ENCODE measurements at places on chromosomes 4 and X.

DNA sequence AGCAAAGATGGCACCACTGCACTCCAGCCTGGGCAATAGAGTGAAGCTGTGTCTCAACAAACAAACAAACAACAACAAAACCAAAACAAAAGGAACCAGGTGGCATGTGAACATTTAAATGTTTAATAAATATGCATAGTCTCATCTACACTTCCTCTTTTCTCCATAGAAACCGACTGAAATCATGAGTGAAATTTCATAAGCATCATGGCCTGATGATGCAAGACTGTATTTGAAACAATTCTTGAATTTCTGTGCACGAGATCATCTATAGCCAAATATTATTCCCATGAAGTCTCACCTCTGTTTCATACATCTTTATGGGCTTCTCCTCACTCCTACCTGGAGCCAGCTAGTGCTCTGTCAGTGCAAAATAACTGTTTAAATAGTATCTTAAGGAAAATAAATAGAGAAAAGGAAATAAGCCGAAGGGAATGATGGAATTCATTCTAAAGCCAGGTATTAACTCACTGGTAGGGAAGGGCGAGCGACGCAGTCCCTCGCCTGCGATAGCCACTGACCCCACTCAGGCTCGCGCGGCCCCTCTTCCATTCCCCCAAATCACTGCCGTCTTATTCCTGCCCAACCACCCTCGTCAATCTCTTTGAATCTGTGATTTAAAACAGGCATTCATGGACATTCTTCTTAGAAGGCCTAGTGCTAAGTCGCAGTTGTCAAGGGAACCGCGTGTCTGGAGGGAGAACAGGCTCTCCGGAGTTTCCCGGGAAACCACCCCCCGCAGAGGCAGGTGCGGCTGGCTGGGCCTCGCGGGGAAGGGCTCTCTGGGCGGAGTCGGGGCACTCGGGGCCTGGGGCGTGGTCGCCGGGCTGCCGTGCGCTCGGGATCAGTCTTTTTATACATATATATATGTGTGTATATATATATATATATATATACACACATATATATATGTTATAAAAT is 52.4 kb upstream of the TRIM2 start:
- DNase-seq, result peak; percentile 94

DNA sequence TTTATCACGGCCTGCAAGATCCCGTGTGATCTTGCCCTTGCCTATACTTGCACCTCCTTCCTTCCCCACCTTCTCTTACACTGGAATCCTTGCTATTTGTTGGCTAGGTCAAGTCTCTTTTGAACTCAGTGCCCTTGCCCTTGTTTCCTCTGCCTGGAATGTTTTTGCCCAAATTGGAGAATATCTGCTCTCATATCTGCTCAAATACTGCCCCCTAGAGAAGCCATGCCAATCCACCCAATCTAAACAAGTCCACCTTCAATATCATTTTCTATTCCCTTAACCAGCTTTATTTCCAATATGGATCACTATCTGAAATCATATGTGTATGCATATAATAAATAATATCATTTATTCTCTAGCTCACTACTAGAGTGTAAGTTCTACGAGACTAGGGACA is 1044.2 kb upstream of the FTHL17 start:
- DNase-seq, result no peak

DNA sequence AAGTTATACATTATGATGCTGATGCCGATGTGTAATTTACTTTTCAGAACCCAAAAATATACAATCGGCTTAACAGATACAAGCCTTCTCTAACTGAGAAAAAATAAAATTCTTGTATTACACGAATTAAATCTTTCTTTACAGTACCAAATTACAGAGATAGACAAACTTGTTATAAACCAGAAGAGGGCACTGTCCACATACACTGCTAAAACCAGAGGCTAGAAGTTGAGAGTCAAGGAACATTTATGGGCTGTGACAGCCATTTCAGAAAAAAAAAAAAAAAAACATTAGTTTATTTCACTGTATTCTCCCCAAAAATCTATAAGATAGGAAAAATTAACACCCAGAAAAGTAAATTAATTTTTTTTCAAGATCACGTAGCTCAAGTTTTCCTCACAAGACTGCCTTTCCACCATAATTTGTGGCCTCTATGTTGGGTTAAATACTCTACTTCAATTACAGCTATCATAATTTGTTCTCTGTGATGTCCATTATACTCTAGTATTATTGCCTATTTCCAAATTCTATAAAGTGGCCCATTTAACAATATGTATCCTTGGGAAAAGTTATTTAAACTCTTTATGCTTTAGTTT is 12.0 kb downstream of the EREG start:
- DNase-seq, result peak; percentile 30

GRCh38 chr4:80614319-80614718 is 278.8 kb downstream of the CFAP299 start:
- DNase-seq, result no peak

DNA sequence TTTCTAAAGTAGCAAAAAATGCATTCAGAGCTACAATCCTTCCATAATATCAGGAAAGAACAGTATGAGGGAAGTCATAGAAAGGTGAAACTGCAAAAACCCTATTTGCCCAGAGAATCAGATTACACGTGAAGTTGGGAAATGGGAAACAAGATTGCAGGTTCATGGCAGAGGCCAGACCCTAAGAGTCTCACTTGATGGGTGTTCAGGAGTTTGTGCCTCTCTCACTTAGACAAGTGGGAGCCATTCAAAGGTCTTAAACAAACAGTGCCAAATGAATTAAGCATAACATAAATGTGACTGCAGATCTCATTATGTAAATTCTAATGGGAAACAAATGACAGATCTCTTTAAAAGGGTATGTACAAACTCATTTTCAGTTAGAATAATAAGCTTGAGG is 91.6 kb downstream of the ARAP2 start:
- no peak for DNase-seq
